ENCODE measurements at places on chromosomes 7 and 10.

DNA sequence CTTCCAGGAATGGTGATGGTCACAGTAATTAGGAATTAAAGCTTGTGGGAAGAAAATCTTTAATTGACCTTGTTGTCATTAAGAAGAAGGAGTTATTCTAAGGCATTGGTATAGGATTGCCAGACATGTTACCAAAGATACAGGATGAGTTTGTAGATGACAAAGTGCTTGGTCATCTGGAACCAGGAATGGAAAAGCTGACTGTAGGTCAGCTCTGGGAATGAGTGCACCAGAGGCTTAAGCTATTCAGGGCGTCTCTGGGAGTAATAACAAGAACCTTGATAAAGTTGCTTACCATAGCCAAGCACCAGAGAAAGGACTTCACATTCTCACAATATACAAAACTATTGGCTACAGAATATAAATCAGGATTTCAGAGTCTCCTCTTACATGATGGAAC is 89.0 kb downstream of the PHTF2 start:
- no peak for DNase-seq

- peak; percentile 62 for DNase-seq
Measured at GRCh38 chr7:140625908-140626868, 14.4 kb downstream of the DENND2A start.

DNA sequence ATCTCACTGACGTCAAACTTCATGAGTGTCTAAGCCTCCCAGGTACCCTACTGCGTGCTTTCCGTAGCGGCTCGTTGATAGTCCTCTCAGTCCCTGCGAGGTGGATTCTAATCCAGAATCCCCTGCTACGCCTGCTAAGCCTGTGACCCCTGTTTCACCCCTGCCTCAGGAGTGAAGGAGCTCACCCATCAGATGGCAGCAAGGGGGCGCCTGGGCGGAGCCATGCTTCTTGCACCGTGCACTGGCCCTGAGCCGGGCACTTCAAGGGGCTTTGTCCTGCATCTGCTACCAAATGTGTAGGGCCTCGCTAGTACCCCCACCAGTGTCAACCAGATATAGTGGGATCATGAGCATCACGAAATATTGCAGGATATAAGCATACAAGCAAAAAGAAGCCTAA is 918 bp upstream of the STRA8 start:
- peak; percentile 75 for DNase-seq

GRCh38 chr10:14074062-14074884 is 256.5 kb downstream of the FRMD4A start:
- peak; percentile 33 for DNase-seq

GRCh38 chr10:13844651-13845050 is 257.9 kb downstream of the PRPF18 start:
- no peak for DNase-seq

DNA sequence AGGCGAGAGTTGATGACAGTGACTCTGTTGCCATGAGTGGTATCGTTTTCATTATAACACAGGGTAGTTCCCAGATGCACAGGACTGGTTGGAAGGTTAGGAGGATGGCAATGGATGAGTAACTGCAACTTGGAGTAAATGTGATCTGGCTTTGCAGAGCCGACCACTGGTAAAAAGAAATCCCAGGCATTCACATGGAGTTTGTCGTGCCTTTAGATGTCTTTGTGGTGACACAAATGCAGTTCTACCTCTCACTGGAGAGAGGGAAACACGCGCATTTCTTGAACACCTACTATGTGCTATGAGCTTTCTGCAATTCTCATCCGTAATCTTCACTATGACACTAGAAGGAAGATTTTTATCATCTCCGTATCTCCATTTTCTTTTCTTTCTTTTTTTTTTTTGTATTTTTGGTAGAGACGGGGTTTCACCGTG is 1.7 kb upstream of the MNX1 start:
- no peak for DNase-seq

- DNase-seq, result peak; percentile 55
Measured at GRCh38 chr7:148084138-148084537, 506.4 kb upstream of the C7orf33 start.

GRCh38 chr10:124126983-124127385 is 33.6 kb upstream of the CHST15 start:
- no peak for DNase-seq

- DNase-seq, result peak; percentile 98
Measured at GRCh38 chr10:132248455-132249225, 59.1 kb downstream of the STK32C start.

- DNase-seq, result no peak
Measured at GRCh38 chr10:132417957-132418441, 21.0 kb downstream of the PWWP2B start.

- no peak for DNase-seq
Measured at GRCh38 chr10:24824536-24824935, 100.8 kb upstream of the ARHGAP21 start.

- no peak for DNase-seq
Measured at GRCh38 chr10:112708461-112708860, 241.6 kb upstream of the TCF7L2 start.

GRCh38 chr7:83984076-83984475 is 210.5 kb downstream of the SEMA3A start:
- DNase-seq, result no peak

GRCh38 chr7:47714669-47715607 is 133.0 kb upstream of the TNS3 start:
- DNase-seq, result no peak

DNA sequence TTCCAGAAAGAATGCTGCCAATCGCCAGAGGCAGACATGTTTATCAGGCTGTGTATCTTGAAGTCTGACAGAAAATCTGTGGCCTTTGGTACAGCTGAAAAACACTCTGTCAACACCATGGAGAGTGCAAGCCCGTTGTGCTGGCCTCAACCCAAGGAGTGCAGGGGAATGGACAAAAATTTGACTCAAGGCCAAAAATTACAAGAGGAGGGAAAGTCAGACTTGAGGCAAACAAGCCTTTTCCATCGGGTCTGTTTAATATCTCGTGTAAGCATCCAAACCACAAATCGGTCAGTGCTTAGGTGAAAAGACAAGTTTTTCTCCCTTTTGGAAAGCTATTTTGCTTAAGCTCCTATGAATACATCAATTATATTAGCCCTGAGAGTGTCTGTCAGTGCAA is 305.3 kb upstream of the NFE2L3 start:
- no peak for DNase-seq

DNA sequence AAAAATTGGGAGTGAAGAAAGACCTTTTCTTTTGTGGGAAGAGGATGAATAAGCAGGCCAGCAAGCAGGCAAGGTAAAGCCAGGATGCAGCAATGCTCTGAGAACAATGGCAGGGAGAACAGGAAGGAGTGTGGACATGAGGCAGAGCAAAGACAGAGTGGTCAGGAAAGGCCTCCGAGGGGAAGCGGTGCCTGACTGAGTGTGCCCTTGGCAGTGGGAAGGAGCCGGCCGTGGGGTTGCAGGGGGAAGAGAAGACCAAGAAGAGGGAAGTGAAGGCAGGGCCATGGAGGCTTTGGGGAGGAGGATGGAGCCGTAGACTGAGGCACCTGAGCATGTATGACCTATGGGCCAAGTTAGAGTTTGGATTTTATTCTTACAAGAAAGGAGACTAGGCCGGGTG is 21.9 kb upstream of the ZNF212 start:
- no peak for DNase-seq

DNA sequence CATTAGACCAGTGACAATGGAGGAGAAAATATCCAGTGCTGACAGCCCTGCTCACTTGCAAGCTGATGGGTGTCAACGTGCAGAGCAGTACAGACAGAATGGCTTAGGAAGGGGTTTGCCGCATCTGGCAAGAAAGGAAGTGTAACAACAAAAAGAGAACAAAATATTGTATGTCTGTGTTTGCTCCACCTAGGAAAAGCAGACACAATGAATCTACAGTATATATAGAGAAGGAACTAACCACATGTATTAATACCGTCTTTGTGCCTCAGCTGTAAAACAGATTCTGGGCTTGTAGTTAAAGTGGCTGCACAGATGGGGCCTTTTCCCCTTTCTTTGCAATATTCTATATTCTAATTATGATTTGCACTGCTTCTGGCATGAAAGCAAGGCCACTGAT is 281.1 kb upstream of the MEOX2 start:
- no peak for DNase-seq

DNA sequence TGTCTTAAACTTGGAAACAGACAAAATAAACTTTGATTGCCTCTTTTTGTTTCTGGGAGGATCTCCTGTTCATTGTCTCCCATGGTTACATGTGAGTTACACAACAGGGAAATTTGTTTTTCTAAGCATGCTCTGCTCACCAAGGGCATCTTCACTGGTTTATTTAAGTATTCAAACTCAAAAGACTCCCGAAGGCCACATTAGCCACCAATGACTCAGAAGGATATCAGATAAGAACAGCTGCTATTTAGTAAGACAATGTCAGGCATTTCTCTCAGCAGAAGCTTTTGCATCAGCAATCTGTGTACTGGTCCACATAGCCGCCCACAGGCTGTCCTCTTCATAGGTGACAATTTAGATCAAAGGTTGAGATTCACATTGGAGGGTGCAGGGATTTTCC is 19.3 kb downstream of the OR6B1 start:
- DNase-seq, result no peak

GRCh38 chr7:148794476-148794875 is 89.6 kb downstream of the EZH2 start:
- DNase-seq, result no peak

DNA sequence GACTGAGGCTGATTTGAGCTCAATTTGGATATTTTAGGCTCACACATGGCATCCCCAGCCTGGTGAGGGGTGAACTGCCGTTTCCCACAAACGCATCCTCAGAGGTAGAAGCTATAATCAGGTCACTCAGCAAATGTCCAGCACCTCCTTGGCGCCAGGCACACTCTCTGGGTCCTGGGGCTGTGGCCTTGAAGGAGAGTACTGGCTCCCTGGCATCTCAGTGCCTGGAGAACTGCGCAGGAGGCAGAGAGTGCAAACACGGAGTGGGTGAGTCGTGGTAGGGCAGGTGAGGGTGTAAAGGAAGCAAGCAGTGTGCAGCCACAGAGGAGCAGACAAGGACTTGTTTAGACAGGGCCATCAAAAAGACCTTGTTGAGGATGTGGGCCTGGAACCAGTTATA is 224.0 kb upstream of the ZNF32 start:
- DNase-seq, result no peak

GRCh38 chr10:15482156-15482555 is 111.1 kb upstream of the FAM171A1 start:
- DNase-seq, result no peak

DNA sequence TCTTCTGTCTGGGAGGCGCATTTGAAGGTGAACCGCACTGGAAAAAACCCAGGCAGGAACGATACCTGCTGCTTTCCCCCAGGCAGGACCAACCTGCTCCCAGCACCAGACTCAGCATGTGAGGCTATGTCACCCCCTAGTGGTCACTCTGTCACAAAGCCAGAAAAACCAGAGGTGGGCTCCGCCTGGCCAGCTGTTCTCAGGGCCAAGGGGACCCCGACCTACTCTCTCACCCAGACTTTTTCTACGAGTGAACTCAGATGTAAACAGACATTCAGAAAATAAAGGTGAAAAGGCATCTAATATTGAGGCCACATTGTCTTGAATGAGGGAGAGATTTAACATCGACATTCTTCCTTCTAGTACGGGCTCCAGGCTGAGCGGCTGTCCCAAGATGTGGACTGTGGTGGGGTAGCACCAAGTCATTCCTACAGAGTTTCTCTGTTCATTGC is 117.3 kb downstream of the PRKAG2 start:
- DNase-seq, result peak; percentile 86

GRCh38 chr7:33044986-33045385 is 17.6 kb downstream of the NT5C3A start:
- DNase-seq, result no peak

- peak; percentile 94 for DNase-seq
Measured at GRCh38 chr10:95907456-95908253, at the start of gene CC2D2B. TSS of gene CC2D2B (plus strand) at chr10:95907975. CDS start at chr10:95911324, 3,349 bp downstream.

DNA sequence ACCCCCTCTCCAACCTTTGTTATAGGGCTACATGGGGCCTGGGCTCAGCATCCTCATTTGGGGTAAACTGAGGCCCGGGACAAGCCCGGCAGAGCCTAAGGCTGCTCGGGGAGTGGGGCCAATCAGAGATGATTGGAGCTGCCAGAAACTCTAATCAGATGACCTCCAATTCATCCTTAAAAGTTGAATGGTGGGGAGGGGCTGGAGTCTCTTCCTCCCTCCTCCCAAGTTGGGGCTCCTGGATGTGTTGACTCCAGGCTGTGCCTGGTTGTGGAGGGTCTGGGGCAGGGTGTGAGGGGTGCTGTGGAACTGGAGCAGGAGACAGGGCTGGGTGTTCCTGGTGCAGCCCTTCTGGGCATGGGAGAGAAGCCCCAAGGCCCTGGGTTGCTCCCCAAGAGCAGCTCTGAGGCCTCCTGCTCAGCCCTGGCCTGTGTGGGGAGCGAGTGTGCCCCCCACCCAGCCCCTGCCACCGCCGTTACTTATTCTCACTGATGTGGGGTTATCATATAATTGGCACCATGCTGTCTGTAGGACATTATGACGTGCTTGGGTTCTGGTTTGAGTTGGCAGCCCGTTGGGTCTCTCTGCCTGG is 2.2 kb downstream of the BHLHA15 start:
- no peak for DNase-seq
